CD4-positive, alpha-beta memory T cell (primary cell): ENCODE measurements at places on chromosomes 3 and 15. TPM values are rescaled to one million over a fixed set of nuclear protein-coding genes. Genes with fewer than 3 reads are reported as not detected.

Gene RTP1
- polyA plus RNA-seq: not detected

Gene FNDC3B
- polyA plus RNA-seq: 10.9 TPM

Gene RAB7A
- polyA plus RNA-seq: 269 TPM

Gene GPR15
- polyA plus RNA-seq: 14.2 TPM

DNA sequence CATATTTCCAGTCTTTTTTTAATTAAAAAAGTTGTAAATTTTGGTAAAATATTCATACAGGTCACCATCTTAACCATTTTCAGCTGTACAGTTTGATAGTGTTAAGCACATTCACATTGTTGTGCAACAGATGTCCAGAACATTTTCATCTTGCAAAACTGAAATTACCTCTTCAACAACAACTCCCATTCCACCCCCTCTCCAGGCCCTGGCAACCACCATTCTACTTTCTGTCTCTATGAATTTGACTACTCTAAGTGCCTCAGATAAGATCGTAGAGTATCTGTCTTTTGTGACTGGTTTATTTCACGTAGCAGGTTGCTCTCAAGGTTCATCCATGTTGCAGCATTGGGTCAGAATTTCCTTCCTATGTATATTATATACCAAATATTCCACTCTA lies 76.0 kb downstream of the SLCO3A1 start:
- DNase-seq: no peak
- H3K27ac ChIP-seq: no peak overlapping the region
- peaks cover 17% of the 10 kb centered on the region for H3K4me1 ChIP-seq
- H3K36me3 ChIP-seq: no peaks in the 10 kb centered on the region
- H3K27me3 ChIP-seq: no peaks in the 10 kb centered on the region

- no peaks in the 10 kb centered on the region for H3K36me3 ChIP-seq
- peak; percentile 20 for DNase-seq
Observed at GRCh38 chr3:31534065-31534425, 1.3 kb downstream of the STT3B start.

- no peaks in the 10 kb centered on the region for H3K4me1 ChIP-seq
- no peak overlapping the region for H3K27ac ChIP-seq
- no peaks in the 10 kb centered on the region for H3K36me3 ChIP-seq
- H3K27me3 ChIP-seq: no peaks in the 10 kb centered on the region
Observed at GRCh38 chr3:153885359-153885758, 235.8 kb upstream of the ARHGEF26 start.

- H3K4me3 ChIP-seq: no peak overlapping the region
- DNase-seq: peak; percentile 54
- no peak overlapping the region for H3K27ac ChIP-seq
- H3K36me3 ChIP-seq: no peaks in the 10 kb centered on the region
- no peaks in the 10 kb centered on the region for H3K27me3 ChIP-seq
Observed at GRCh38 chr3:30319713-30320112, 286.7 kb upstream of the TGFBR2 start.
